ENCODE measurements at places on chromosomes 3 and 15. TPM values are rescaled to one million over a fixed set of nuclear protein-coding genes. Genes with fewer than 3 reads are reported as not detected.

DNA sequence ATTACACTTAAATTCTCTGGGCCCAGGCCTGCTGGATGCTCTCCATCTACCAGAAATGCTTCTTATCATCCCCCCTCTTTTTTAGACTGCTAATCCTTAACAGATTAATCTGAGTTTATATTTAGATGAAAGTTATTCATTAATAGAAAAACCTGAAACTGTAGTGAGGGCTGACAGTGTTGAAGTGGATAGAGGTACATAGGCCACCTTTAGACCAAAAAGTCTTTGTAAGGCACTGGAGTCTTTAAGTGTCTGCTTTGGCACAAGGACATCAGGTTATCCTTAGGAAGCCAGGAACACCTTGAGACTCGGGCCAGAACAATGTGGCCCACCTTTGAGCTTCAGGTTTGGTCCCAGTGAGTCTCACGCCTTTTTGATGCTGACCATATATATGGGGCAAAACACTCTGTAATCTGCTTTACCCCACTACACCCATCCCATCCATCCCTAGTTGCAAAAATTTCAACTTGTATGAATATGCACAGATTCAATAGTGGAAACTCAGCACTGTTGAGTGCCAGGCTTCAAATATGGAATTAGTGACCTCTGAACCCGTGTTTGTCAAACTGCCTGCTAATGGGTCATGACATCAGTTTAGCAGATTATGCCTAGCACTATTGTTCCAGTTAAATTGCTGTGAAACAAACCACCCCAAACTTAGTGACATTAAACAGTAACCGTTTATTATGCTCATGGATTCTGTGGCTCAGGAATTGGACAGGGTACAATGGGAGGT lies 44.0 kb downstream of the PDE8A start:
- no peak for DNase-seq

GRCh38 chr3:166060789-166061479 lies 223.7 kb upstream of the BCHE start:
- no peak for DNase-seq

DNA sequence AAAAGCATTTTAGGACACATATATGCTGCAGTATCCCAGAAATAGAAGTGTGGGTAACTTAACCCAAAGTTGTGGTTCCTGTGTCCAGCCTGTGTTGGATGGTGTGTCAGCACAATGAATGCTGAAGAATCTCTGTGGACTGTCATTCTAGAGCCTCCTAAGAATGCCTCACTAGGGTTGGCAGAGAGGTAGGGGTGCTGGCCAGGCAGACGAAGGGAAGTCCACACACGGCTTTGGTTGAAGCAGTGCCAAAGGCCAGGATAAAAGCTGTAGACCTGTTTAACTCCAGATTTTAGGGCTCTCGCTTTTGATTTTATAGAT lies 43.7 kb upstream of the TIPARP start:
- DNase-seq: no peak

DNA sequence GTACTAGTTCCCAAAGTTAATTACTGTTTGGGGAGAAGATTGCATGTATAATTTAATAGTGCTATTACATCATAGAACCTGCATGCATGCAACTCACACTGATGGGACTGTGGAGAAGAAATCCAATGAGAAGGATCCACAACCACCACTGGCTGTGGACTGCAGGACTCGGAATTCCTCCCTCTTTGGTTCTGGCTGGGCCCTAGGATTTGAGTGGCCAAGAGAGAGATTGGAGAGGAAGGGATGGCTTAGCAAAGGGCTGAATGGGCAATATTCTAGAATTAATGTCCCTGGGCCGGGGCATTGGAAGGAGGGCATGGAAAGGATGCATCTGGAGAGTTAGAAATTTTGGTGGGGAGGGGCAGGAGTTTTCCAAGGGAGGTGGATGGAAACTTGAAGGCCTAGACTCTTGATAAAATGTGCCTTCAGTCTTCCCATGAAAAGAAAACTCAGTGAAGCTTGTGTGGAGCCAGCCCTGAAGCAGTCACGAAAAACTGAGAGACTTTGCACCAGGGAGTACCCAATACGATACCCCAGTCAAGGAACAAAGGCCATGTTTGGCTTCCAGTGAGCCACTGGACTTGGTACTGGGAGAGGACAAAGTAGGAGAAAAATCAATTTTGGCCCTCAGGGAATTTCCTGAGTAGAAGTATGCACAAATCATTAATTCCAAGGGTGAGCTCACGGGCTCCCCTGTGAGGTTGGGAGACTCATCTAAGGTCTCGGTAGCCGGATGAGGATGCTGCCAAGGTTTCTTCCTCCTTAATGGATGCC lies 31.4 kb upstream of the TPM1 start:
- no peak for DNase-seq

GRCh38 chr15:33374226-33374914 lies 63.6 kb downstream of the RYR3 start:
- no peak for DNase-seq

RARB gene
- total RNA-seq: not detected

GP9 gene
- total RNA-seq: not detected

ITIH1 gene
- not detected for total RNA-seq

KNG1 gene
- not detected for total RNA-seq

TRA2B gene
- total RNA-seq: 279 TPM

KIF15 gene
- total RNA-seq: 25.5 TPM
